ENCODE measurements at places on chromosomes 1 and 21.

DNA sequence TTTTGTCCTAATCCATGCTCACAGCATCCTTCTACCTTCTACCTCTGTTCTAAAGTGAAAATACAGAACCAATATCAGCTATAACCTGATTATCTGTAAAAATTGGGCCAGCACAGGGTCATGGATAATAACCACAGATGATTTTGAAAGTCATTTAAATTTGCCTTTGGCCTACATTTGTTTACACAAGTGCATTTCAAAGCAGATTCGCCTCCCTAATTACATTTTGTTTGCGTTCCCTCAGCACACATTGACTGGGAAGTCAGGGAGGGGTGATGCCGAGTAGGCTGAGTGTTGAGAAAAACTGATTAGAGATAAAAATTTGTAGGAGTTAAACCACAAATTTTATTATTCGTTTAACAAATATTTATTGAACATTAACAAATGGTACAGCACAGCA, 19.2 kb upstream of the RGS8 start:
- DNase-seq, result no peak

DNA sequence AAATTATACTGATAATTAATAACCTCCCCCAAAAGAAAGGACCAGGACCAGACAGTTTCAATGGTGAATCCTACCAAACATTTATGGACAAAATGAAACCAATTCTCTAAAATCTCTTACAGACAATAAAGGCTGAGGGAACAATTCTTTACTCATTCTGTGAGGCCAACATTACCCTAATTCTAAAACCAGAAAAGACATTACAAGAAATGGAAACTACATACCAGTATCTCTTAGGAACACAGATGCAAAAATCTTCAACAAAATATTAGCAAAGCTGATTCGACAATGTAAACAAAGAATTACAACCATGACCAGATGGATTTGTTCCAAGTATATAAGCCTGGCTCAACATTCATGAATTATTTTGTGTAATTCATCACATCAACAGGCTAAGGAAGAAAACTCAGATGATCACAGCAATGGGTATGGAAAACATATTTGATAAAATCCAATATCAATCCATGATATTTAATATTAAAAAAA, 8.6 kb downstream of the TMED5 start:
- DNase-seq, result no peak

DNA sequence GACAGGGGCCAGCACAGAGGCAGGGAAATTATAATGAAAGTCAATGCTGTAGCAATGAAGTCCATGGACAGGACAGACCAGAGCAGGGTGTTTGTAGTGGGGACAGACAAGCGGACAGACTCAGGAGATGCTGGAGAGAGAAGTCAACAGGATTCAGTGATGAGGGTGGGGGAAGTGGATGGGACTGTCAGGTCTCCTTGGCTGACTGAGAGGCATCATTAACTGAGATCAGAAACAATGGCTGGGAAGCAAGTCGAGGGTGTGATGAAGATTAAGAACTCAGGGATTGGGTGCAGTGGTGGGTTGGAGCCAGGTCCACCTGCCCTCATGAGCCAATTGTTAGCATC, 25.5 kb downstream of the CD58 start:
- DNase-seq, result no peak

- no peak for DNase-seq
Observed at GRCh38 chr1:66644331-66644730, 107.9 kb upstream of the DYNLT5 start.

DNA sequence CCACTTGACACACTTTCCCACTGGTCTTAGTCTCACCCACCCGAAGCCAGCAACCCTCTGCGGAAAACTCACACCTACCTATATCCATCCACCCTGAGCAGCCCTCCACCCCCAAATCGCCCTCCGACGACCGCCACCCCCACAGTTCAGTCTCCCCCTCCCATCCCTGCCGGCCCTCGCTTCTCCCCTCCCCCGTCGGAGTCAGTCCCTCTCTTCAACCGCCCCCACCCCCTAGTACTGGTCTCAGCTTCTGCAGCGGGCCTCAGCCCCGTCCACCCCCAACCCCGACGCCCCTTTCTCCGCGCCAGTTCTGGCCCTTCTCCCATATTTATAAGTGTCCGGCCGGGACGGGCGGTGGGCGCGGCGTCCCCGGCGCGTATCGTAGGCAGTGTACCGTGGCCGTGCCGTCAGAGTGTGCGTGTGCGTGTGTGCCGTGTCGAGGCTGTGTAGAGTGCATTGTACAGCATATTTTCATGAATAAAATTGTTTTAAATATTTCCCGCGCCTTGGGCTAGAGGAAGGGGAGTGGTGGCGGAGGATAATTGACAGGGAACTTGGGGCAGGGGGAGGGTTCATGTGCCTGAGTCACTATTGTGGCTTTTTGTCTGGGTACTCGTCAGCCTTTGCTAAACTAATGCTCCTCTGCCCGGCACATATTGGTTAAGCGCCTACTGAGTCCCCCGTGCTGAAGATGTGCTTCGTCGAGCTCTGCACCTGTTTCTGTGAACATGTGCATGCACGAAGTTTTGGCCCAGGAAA, 22.0 kb downstream of the FOXO6 start:
- peak; percentile 95 for DNase-seq

DNA sequence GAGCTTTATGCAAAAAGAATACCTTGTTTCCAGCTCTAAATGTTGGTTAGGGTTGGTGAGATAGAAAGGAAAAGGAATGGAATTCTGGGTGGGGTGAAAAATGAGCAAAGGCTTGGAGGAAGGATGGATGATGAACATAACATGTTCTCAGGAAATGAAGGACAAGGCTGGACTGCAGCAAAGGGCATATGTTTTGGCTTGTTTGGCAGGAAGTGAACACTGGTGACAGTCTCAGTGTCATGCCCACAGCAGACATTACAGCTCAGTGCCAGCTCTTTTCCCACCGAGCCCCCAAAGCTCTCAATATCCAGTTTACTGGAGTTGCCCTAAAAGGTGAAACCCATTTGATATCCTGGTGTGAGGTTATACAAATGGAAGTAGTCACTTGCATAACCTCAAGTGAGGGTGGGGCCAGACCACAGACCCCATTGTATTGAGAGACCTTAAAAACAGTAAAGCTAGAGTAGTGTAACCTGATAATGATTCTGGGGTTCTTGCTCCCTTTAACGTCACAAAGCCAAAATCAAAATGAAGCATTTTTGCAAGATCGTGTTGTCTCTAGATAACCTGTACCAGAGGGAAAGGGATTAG, 270.6 kb downstream of the NFIA start:
- no peak for DNase-seq

GRCh38 chr21:43688906-43689305, 29.5 kb downstream of the RRP1B start:
- DNase-seq, result no peak

- DNase-seq, result no peak
Observed at GRCh38 chr1:228812961-228813360, 77.7 kb downstream of the RHOU start.

Measured in common myeloid progenitor, CD34-positive (primary cell).